Stimulated activated CD4-positive, alpha-beta T cell treated with anti-CD3 and anti-CD28 coated beads, Interleukin-1b, Interleukin-23, amount 100 ng/mL, for 1 hour (primary cell): ENCODE measurements at places on chromosomes 2 and 18.

DNA sequence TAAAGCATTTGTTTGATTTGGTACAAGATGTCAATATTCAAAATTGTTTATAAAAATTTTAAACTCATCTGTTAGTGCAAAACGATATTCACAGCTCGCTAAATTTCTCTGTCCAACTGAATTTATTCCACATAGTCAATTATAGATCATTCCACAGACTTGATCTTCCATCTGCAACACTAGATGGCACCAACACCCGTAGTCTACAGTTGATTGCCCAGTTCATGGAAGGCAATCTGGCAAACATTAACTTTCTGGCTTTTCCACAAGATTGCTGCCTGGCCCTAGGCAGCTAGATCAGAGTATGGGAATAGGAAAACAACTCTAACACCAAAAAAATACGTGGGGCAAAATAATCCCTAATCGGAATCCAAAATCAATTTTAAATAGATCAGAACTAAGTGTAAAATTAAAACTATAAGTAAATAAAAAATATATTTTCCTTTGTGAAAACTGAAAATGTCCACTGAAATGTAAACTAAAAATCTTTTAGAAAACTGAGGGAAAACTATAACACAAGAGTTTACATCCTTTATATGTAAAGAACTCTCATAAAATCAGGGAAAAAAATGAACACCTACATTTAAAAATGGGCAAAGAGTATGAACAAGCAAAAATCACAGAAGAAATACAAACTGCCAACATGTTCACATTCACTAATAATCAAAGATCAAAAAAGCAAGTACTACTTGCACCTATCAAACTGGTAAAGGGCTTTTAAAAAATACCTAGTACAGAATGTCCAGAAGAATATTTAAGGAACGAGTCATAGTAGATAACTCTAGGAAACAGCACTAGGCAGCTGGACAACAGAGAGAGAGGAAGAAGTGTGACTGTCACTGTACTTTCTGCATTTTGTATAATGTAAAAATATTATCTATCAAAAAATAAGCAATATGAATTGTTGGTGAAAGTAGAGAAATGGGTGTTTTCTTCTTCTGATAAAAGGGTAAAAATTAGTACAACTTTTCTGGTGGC, 35.0 kb downstream of the RTN4 start:
- DNase-seq, result no peak

DNA sequence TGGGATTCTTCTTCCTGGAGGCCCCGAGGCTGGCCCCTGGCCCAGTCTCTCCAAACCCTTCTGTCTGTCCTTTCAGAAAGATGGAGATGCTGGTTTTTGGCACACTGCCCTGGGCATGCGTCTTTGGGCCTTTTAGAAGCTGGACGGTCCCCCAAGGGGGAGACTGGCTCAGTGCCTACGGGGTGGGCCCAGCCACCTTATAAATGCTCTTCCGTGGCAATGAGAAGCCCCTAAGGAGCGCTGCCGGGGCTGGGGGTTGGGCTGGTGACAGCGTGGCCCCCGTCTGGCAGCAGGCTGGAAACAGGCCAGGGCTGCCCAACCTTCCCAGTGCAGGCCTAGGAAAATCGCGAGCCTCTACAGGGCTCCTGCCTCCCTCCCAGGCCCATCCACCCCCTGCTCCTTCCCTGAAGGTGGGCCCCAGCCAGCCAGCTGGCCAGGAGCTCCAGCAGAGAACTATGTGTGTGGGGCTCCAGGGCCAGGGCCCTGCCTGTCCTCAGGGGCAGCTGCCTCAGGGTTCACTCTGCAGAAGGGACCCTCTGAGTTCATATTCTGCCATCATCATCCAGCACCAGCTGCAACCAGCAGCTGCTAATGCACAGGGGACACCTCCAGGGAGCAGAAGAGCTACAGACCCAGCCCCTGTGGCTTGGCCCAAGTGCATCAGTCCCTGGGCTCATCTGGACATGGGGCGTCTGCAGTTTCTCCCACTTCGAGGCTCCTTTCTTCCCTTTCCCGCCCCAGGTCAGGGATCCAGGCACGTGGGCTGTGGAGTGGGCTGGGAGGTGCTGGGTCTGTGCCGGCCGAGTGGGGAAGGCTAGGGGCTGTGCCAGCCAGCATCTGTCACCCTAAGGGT, 107.6 kb upstream of the OTOS start:
- no peak for DNase-seq

DNA sequence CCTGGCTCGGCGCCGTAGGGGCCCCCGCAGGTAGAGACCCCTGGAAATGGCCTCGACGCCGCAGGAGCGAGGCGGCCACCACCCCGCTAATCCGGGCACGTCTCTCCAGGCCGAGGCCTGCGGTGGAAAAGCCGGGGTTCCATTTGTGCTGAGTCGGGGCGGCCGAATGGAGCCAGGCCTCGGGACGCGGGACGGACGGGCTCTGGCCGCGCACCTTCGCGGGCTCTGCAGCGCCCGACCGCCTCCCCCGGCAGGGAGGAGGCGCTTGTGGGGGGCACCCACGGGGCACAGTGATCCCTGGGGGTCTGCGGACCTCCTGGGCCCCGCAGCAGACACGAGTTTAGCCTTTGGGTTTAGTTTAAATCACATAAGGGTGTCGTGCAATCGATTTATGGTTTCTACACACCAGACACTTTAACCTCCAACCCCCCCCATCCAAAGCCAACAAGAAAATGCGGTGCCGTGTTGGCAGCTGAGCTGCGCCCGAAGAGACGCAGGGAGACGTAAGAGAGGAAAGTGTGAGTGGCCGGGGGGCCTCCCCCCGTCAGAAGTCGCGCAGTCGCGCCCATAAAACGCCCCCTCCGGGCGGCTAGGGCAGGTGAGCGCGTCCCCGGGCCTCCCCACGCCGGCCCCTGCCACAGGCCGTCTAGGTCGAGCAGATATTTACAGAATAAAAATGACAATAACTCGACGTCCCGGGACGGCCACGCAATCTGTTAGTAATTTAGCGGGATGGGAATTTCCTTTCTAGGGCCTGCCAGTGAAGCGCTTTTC, 1.0 kb upstream of the NFATC1 start:
- DNase-seq, result peak; percentile 52

GRCh38 chr2:363824-364470, 76.1 kb upstream of the ALKAL2 start:
- no peak for DNase-seq

- no peak for DNase-seq
Observed at GRCh38 chr2:123808243-123808642, 216.8 kb upstream of the CNTNAP5 start.

DNA sequence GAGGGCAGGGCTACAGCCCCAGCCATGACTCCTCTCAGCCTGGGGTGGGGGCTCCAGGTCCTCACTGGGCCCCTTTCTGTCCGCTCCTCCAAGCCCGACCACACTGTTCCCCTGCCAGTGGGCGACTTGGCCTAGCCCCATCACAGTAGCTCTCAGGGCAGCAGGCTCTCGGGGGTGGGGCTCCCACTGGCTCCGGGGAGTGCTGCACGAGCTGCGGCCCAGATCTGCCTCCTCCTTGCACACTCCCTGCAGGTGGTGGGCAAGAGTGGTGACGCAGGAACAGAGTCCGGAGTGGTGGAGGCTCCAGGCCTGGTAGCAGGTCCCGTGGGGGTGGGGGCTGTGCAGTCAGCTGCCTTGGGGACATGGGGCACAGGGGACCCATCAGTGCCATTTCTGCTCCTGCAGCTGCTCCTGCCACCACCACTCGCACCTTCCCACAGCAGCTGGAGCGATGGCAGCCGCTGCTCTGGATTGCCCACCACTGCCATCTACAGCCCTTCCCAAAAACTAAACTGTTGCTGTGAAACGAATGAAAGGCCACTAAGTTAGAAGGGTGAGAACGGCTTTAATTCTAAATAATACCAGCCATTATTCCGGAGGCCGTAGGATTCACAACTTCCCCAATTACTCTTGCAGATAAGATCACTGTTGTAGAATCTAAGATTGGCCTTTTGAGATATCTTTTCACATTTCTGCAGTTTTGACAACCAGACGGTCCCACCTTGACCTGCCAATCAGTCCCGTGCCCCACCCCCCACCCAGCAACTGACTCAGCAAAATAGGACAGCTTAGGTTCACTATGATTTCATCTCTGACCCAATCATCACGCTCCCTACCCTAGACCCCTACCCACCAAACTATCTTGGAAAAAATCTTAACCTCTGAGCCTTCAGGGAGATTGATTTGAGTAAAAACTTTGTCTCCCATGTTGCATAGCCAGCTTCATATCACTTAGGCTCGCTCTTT, 530.2 kb downstream of the DCC start:
- DNase-seq, result no peak

- DNase-seq, result no peak
Observed at GRCh38 chr18:76265497-76266235, 229.4 kb downstream of the ZNF516 start.

GRCh38 chr18:79787865-79788733, 9.6 kb upstream of the KCNG2 start:
- DNase-seq, result no peak

DNA sequence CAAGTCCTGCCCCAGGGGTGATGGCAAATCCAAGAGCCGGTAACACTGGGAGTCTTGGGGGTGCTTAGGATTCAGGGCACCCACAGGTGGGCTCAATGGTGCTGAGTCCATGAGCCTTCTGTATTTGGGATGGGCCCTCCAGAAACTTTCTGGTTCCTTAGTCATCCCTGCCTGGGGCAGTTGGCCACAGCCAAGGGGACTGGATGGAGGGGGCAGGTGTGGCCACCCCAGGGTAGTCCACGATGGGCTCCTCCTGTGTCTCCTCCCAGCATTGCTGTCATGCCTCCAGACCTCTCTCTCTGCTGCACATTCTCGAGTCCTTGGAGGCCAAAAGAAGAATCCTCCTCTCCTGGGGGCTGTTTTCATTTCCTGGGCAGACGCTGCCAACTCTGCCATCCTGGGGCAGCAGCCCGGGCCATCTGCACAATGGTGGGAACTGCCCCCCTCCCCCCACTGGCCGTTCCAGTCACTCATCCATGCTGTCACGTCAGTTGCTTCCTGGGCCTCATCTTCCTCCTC, 158.0 kb upstream of the TWIST2 start:
- DNase-seq, result no peak

- DNase-seq, result no peak
Observed at GRCh38 chr2:90207454-90208058, 1516.1 kb downstream of the RPIA start.
